ENCODE measurements at places on chromosomes 2 and 18.

DNA sequence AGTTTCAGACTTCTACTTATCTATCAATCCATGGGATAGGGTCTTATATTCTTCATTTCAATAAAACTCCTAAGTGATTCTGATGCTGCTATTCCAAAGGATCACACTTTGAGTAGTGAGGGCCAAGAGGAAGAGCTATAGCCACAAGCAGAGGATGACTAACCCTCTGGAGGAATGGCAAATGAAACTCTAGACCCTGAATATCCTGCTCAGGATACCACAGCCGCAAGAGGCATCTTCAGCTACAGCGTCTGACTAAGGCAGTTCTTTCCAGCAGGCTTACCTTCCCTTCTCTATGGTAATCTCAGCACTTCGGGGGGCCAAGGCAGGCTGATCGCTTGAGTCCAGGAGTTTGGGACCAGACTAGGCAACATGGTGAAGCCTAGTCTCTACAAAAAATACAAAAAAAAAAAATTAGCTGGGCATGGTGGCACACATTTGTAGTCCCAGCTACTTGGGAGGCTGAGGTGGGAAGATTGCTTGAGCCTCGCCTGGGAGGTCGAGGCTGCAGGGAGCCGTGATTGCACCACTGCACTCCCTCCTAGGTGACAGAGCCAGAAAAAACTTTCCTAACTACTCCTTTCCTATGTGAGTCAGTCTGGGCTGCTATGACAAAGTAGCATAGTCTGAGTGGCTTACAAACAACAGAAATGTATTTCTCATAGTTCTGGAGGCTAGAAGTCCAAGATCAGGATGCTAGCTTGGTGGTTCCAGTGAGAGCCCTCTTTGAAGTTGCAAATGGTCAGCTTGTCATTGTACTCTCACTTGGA, 371.9 kb downstream of the IRS1 start:
- no peak for DNase-seq

DNA sequence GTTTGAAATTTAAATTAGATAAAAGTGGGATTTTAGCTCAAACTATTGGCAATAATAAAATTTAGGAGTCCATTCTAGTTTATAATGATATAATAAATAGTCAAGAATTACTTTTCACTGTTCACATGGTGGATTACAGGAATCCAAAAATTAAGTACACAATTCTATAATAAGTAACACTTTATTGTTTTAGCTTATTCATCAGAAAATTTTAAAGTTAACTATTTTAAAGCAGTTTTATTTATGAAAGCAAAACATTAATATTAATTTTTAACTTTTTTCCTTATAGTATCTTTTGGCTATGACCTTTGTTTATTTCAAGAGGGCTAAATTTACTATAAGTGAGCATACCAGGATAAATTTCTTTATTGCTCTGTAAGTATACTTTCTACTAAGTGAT, 11.4 kb downstream of the SPDYA start:
- no peak for DNase-seq

DNA sequence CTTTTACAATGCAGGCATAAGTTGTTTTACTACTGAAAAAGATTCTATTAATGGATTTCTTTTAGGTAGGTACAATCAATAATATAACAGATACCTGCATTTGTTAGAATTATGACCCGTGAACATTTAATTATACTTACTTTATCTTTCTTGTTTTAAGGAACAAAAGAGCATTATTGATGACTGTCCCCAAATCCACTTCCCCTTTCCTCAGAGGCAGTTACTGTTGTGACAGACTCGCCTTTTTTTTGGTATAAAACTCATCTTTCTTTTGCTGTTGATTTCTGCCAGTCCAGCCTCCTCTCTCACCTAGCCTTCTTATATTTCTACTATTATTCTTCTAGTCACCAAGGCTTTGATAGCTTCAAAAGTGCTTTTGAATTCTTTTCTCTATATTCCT, 12.1 kb downstream of the ACTR3 start:
- DNase-seq: no peak

DNA sequence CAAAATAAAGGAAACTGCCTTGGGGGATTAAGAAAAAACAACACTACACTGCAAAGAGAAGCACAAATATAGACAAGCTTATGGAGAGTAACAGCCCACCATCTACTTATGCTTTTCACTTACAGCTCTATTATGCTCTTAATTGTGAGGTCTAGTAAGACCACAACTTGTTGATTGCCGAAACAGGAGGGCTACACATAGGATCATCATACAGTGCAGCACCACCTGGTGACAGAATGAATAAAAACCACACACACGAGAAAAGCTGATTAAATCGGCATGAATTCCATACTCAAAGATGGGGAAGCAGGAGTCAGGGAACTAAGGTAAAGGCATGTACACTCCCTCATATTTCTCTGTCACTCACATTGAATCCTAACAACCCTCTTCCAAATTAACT, 259.2 kb downstream of the IKZF2 start:
- DNase-seq: no peak

Data from GM12892 (cell line).